ENCODE measurements at places on chromosomes 4 and X.

- DNase-seq, result peak; percentile 6
Observed at GRCh38 chrX:103774070-103774642, 2.5 kb upstream of the PLP1 start.

DNA sequence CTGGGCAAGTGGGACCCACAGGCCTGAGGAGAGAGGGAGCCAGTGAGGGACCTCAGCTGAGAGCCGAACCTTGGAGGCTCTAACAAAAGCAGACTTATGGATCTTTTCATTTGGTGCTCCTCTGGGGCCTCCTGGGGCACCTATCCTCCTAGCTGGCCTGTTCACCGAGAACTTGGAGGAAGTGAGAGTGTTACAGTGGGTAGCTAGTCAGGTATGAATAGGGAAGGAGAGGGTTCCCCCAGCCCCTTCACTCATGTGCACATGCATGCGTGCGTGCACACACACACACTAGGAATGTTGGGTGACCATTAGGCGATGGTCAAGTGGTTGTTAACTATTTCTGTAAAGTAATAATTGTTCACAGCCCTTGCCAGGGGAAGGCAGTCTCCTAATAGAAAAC lies 18.6 kb upstream of the TMEM185A start:
- DNase-seq, result no peak

DNA sequence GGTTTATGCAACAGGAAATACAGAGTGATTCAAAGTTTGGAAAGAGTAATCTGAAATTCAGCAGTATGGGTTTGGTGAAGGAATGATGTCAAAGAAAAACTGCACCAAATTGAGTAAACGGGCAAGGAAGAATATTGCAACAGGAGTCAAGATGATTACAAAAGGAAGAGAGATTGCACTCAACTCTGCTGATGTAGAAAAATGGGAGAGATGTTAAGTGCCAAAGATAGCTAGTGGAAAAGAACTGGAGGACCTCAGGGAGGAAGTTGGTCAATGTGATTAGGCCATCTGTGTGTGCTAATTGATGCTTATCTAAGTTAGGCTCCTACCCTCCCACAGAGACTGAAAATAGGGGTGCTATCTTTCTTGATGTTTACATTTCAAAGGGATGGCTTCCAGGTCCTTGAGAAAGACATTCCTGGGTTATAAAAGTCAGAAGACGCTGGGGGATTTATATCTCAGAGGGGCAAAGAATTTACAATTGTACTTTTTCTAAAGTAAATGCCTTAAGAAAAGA lies 167.4 kb upstream of the FAM47A start:
- no peak for DNase-seq

GRCh38 chr4:118772081-118772766 lies 63.7 kb downstream of the SEC24D start:
- DNase-seq, result peak; percentile 13

GRCh38 chr4:78070731-78071282 lies 13.7 kb downstream of the FRAS1 start:
- no peak for DNase-seq

DNA sequence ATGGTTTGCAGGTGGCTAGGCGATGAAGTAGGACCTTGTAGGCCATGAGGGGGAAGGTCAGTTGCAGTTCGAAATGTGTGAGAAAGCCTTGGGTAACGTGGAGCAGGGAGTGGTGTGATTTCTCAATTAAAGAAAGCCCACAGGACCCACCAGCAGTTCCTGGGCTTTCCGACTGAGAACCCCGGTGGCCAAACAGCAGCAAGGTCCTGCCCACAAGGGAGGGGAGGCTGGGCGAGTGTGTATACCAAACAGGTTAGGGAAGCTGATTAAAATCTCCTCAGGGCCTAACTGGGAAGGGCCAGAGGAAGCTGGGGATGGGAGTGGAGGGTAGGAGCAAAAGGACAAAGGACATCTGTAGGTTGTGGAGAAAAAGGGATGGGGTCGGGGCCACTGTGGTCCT lies 2.4 kb downstream of the ATP6AP1 start:
- no peak for DNase-seq

DNA sequence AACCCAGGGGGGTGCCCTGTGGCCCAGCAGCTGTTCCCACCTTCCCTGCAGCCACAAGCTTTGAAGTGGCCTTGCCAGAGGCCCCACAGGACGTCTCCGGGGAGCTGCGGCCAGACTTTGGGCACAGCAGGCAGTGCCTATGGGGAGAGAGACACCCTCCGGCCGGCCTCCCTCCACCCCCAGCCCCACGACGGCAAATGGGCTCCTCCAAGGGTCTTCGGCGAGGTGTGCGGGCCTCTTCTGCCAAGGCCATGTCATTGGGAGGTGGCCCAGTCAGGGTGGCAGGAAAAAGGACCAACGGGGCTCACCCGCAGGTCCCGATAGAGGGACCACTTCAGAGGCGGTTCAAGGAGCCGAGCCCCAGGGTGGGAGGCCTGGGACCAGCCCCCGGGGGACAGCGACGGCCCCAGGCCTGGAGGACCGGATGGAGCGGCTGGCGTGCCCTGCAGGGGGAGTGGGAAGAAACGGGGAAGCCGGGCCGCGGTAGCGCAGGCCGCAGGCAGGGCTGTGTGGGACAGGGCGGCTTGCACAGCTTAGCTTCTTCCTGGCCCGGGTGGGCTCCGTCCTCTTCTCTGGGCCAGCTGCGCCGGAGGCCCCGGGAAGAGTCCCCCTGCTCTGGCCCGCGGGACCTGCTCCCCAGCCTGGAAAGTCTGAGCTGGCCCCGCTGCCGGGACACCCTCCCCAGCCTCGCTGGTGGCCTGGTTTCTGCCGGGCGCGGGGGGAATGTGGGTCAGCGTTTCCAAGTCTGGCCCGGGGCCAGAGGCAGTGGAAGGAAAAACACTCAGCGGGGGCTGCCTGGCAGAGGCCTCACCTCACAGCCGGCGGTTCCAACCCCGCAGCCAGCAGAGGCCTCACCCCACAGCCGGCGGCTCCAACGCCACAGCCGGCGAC lies 21.9 kb upstream of the SPON2 start:
- DNase-seq, result no peak

GRCh38 chr4:1775731-1776500 lies 17.2 kb upstream of the FGFR3 start:
- no peak for DNase-seq

DNA sequence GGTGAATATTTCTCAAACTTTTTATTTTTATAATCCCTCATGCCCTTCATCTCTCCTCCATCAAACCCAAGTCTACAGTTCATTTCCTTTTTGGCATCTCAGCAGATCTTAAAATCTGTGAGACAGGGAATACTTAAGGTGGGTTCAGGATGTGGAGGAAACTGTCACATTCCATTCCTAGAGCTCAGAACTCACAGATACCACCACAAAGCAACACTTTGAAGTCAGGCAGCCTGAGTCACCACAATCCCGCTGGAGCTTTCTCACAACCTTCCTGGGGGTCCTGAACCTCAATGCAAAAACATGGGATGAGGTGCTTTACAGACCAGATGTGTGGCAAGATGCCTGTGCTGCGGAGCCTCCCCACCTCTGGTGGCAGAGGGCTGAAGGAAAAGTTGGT lies 63.2 kb downstream of the HHIP start:
- DNase-seq, result no peak

- DNase-seq, result no peak
Observed at GRCh38 chr4:159444678-159445077, 341.8 kb downstream of the RAPGEF2 start.

- DNase-seq, result no peak
Observed at GRCh38 chrX:57951666-57952319, 41.5 kb upstream of the ZXDA start.

DNA sequence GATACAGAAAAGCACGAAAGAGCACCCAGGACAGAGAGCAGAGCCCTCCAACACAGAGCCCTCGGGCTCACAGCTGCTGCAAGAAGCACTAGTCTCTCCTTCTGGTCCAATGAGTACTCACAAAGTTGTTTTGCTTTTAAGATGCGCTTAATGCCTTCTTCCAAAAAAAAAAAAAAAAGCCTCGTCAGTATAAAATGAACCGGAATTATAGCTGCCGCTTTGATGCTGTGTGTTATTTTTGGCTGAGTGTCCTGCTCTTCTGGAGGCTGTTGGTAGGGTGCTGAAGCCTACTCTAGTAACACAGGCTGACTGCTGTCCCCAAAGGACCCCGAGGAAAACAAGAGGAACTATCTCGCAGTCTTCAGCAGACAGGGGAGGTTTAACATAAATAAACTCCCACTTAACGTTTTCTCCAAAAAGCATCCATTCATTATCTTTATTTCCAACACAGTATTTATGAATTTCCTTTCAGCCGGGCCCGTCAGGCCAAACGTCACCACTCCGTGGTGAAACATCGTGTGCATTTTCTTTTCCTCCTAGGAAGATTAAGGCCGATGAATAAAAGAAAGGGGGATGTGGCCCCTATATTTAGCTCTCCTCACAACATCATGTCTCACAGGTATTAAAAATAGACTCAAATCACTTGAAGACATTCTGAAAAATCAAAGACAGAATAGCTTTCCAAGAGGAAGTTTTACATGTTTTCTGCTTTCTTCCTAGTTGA lies 213.7 kb upstream of the PPARGC1A start:
- no peak for DNase-seq

- no peak for DNase-seq
Observed at GRCh38 chrX:51795136-51795535, 51.9 kb downstream of the GSPT2 start.

- DNase-seq, result no peak
Observed at GRCh38 chr4:4712800-4713528, 146.5 kb upstream of the MSX1 start.

GRCh38 chr4:32117693-32118092 lies 1397.5 kb downstream of the PCDH7 start:
- DNase-seq, result no peak

DNA sequence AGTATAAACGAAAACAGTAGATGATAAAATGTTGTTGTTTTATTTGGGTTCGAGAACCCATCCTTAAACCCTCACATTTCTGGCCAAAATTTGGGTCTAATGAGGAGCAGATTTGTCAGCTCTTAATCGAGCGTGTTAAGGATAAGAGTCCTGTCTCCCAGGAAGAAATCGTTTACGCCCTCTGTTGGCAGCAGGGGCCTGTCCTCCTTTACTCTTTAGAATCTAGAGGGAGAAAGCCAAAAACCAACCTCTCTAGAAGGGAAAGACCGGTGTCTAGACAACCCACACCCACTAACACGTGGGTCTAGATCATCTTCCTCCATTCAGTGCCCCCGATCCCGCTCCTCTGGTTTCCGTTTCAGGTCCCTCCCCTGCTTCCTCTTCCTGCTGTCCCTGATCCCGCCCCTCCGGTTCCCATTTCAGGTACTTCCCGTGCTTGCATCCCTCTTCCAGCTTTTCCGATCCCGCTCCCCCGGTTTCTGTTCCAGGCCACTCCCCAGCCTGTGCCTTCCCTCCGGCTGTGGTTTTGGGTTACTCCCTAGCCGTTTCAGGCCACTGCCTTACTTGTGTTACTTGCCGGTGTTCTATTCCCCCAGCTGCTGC lies 339.1 kb downstream of the PAPSS1 start:
- peak; percentile 6 for DNase-seq

- no peak for DNase-seq
Observed at GRCh38 chr4:46385235-46385634, 4.7 kb downstream of the GABRA2 start.

GRCh38 chrX:109463784-109464183 lies 18.1 kb downstream of the GUCY2F start:
- no peak for DNase-seq

GRCh38 chrX:139877710-139878414 lies 55.0 kb downstream of the ATP11C start:
- no peak for DNase-seq

DNA sequence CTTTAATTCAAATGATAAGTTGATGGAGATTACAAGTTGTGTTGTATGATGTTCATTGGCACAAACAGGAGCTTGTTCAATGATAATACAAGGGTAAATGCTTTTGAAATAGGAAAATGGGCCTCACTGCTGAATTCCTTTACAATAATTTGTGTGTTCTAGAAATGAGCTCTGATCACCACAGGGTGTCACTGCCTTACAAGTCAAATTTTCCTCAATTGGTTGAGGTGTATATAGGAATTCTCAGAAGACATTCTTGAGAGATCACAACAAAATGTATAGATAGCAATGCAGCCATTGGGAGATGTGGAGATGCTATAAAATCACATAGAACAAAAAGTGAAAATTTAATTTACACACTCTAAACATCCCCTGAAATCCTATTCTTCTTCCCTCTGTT lies 49.6 kb downstream of the KLF8 start:
- DNase-seq, result no peak

GRCh38 chrX:9383655-9384054 lies 81.2 kb upstream of the TBL1X start:
- DNase-seq, result no peak

DNA sequence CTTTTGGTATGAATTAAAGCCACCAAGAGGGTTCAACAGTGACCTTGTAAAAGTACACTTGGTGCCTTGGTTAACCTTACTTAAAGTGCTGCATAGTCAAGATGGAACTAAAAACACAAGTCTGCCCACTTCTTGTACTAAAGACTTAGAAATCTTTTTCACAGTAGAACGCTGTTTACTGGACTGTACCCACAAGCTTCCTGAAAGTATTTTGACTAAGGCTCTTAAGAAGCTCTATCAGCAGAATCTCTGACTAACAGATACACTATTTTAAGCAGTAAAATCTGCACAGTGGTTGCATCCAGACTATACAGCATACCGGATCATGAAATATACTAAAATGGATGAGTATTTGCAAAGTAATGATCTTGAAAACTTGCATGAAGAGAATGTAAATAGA lies 7.2 kb downstream of the RAB28 start:
- no peak for DNase-seq

DNA sequence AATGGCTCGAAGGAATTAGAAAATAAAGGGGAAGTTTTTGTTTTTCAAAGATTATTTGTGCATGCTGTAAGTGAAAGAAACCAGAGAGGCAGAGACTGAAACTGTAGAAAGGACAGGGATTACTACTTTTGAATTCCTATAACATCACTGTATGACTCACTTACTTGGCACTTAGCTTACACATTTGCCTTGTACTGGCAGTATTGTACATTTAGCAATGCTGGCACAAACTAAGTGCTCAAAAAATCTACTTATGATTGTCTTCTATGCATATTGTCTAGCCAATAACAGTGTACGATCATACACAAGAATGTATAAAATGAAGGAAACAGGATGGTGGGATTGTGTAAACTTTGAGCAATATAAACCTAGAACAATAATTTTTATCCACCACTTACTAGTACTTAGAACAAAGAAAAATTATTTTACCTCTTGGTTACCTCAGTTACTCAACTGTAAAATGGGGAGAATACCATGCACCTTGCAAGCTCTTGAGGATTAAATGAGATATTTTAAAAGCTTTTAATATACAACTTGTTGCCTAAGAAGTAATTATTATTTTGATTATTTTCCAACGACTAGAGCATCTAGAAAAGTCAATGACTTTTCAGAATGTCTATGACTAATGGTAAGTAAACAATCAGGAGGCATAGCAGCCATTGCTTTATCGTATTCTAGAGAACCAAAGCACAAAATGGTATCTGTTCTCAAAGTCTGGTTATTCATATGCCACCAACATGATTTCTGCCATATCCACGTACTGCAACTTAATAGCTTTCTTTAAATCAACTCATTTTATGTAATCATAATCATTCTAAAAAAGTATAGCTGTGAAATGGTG lies 4.7 kb downstream of the FAM120C start:
- DNase-seq, result no peak

GRCh38 chrX:7987160-7988012 lies 60.2 kb upstream of the PNPLA4 start:
- no peak for DNase-seq
